Neuronal stem cell (in vitro differentiated cells): ENCODE measurements at places on chromosomes 3 and 15.
A peak's percentile ranks its signal among the peaks of the same experiment; 100 is the strongest.

DNA sequence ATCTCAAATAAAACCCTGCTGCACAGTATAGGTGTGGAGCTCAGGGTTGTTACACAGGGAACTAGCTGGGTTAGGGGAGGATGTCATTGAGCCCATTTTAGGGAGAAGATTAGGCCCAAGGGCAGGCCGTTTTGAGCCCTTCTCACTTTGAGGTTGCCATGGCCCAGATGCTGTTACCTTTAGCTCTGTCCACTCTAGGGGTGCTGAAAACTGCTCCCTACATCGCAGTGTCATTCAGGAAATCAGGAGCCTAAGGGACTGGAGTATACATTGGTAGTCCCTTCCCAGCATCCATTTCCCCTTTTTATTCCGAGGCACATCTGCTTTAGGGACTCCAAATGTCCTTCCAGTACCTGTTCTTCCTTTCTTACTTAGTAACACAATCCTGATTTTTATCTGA is 79.0 kb upstream of the SELENOK start:
- DNase-seq = peak; percentile 11

GRCh38 chr3:42709621-42710020 is 7.0 kb upstream of the HHATL start:
- no peak for DNase-seq

DNA sequence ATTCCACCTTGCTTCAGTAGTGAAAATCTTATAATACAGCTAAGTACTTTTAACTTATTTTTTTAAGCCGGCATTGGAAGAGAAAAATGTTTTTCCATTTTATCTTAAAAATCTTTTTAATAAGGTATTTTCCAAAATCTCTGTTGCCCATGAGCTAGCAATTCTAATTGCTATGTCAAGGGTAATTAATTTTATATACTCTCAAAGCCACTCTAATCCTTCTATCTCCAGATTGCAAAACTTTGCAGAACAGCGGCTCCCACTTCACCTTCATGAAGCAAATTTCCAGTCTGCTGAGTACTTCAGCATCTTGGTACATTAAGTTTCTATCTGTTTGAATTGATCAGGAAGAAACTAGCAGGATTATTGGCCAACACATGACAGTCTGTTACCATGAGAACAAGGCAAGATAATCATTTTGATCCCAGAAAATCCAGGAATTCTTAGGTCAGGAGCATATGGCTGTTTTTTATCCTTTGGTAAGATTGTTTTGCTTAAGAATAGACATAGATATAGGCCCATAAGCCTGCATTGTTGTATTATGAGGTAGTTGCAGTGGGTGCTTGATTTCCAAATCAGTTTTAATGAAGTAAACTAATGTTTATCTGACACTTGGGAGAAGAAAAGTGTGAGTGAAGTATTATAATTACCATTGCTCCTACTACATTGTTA is 6.0 kb downstream of the TIPARP start:
- DNase-seq = no peak

DNA sequence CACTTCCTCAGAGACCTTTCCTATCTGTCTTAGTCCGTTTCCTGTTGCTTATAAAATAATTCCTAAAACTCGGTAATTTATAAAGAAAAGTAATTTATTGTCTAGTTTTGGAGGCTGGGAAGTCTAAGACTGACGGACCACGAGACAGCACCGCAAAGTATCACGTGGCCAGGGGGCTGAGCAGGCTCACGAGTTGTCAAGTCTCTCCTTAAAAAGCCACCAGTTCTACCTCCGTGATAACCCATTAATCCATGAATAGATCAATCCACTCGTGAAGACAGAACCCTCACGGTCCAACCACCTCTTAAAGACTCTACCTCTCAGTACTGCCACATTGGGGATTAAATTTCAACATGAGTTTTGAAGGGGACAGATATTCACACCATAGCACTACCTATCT is 821 bp downstream of the LINS1 start:
- DNase-seq = no peak

DNA sequence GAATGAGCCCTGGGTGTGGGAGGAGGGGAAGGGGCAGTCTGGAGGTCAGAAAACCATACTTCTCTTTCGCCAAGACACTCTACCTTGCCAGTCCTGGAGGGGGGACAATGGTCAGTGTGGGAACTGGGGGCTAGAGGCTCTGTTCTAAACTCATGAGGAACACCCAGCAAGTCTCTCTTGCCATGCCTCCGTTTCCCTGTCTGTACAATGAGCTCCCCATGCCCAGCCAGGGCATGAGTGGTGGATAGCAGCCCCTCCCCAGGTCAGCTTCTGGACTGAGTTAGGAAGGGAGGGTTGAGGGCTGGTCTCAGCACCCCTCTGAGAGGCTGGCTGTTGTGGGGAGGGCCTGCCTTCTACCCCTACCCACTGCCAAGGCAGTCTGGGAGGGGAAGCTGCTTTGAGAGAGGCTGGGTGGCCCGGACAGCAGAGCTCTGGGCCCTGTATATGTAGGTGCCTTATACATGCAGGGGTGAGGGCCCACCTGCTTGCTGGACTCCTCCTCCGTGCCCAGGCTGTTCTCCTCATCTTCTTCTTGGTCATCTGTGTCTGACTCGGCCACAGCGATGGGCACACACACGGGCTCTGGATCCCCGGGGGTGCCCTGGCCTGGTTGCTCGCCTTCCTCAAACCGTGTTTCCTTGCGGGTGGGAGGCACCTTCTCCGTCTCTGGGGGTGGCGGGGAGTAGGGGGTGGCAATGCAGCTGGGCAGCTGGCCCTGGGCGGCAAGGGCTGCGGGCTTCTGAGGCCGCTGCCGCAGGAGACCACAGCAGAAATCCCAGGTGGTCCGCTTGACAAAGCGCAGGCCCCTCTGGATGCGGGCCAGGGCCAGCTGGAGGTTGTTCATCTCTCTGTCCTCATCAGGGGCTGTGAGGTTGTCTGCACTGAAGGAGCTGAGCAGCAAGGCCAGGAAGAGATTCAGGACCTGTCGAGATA is 68.8 kb downstream of the SCN5A start:
- no peak for DNase-seq

GRCh38 chr3:191138937-191139336 is 60.1 kb upstream of the OSTN start:
- no peak for DNase-seq
